ENCODE measurements at places on chromosomes 6 and 20.

DNA sequence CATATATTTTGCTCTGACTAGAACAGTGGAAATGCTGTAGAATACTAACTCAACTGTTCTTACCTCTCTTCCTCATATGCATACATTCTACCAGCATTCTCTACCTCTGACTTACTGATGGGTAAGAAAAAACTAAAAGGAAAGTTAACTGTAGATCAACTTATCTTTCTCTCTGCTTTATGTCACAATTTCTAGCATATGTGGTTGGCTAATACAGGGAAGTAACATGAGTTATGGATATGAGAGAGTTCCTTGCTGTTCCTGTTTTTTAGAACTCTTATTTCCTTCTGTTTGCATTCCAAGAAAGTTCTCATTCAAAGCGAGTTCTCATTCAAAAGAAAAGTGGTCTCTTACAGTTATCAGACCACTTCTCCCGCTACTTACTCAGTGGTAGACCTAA lies 226.8 kb upstream of the SGK1 start:
- DNase-seq: no peak

- DNase-seq: no peak
Measured at GRCh38 chr6:133548423-133549159, 307.4 kb downstream of the EYA4 start.

GRCh38 chr6:31399589-31400466 lies 3.6 kb upstream of the MICA start:
- DNase-seq: peak; percentile 54

- peak; percentile 12 for DNase-seq
Measured at GRCh38 chr20:37627060-37627766, 66.6 kb upstream of the CTNNBL1 start.

- DNase-seq: no peak
Measured at GRCh38 chr6:147724454-147724853, 216.0 kb downstream of the SAMD5 start.

GRCh38 chr20:21018576-21018975 lies 87.6 kb downstream of the LINC00237 start:
- DNase-seq: no peak

DNA sequence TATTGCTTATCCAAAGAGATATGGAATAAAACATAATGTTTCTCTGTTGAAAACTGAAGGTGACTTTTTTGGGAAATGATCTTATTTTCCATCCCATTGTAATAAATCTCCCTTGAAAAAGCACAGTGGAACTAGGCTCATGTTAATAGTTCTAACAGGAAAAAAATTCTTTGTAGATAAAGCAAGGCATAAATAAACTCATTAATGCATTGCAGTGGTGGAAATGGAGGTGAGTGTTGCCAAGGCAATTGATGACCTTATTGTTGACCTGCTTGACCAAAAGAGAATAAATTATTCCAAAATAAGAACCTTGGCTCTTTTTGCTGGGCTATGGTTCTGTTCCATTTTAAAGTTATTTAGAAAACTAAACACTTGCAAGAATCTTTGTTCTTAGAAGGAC lies 55.2 kb downstream of the TRMT11 start:
- no peak for DNase-seq

- DNase-seq: no peak
Measured at GRCh38 chr20:63128956-63129355, 87.0 kb downstream of the YTHDF1 start.

DNA sequence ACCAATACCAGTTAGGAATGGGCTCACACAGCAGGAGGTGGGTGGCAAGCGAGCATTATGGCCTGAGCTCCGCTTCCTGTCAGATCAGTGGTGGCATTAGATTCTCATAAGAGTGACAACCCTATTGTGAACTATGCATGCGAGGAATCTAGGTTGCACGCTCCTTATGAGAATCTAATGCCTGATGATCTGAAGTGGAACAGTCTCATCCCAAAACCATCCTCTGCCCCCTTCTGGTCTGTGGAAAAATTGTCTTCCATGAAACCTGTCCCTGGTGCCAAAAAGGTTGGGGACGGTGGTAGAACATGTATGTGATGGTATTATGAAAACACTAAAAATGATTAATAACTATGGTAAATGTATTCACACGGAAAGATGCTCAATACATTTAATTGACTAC lies 99.7 kb upstream of the HIVEP1 start:
- DNase-seq: no peak

- no peak for DNase-seq
Measured at GRCh38 chr6:117666881-117667280, 8.4 kb upstream of the NUS1 start.

- DNase-seq: no peak
Measured at GRCh38 chr6:3194535-3195419, 32.7 kb downstream of the TUBB2B start.

GRCh38 chr6:82367704-82368103 lies 4.1 kb downstream of the TPBG start:
- DNase-seq: no peak

- DNase-seq: no peak
Measured at GRCh38 chr20:25295386-25296093, 47.7 kb downstream of the PYGB start.

- no peak for DNase-seq
Measured at GRCh38 chr20:23628402-23629016, 9.2 kb downstream of the CST3 start.

GRCh38 chr6:13553646-13554045 lies 20.8 kb upstream of the SIRT5 start:
- no peak for DNase-seq

DNA sequence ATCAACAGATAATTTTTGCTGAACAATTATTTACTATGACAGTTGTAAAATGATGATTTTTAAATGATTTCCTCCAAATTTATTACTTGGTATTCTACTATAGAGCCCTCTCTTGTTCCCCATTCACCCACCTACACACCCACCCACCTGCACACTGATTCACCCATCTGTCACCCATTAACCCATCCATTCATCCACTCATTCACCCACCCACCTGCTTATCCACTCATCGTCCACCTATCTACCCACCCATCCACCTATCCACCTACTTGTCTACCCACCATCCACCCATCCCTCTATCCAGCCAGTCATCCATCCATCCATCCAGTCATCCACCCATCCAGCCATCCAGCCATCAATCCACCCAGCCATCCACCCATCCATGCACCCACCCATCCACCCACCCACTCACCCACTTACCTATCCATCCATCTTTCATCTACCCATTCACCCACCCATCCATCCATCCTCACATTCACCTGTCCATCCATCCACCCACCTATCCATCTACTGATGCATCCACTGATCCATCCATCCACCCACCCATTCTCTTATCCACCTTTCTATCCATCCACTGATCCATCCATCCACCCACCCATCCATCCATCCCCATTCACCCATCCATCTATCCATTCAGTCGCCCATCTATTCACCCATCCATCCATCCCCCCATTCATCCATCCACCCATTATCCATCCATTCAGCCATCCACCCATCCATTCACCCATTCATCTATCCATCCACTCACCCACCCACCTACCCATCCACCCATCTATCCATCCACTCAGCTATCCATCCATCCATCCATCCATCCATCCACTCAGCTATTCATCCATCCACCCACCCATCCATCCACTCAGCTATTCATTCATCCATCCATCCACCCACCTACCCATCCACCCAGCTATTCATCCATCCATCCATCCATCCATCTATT lies 72.0 kb downstream of the SYNJ2 start:
- no peak for DNase-seq

- DNase-seq: peak; percentile 87
Measured at GRCh38 chr6:168035098-168035660, 37.7 kb downstream of the KIF25 start.
